ENCODE measurements at places on chromosomes 4 and X.

DNA sequence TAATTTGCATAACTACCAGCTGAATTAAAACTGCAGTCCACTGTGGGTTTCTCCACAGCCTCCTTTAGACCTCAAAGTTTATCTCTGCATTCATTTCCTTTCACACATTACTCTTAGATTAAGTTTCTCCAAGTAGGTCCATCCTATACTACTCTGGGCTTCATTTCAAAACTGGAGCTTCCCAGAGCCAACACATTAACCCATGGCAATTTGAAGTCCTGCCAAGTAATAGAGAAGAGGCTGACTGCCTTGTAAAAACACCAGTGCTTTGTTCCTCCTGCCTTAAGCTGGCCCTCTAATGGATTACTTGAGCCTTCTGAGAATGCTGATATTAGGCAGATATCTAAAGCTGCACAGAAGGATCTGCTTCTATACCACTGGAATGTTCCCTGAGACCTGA lies 997.2 kb upstream of the SLIT2 start:
- DNase-seq = peak; percentile 68

GRCh38 chrX:21993265-21993664 lies 38.9 kb upstream of the PHEX start:
- no peak for DNase-seq

DNA sequence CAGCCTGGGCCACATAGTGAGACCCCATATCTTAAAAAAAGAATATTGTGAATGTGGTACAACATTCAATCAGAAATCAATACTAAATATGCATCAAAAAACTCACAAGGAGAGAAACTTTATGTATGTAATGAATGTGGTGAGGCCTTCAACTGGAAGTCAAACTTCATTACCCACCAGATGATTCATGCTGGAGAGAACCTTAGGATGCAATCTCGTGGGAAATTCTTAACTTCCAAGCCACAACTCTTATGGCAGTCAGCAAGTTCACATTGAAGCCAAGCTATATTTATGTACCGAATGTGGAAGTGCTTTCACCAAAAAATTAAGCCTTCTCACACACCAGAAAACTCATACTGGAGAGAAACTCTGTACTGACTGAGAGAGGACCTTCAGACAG lies 84.5 kb upstream of the UXT start:
- DNase-seq = peak; percentile 26

GRCh38 chrX:107154787-107155620 lies 36.4 kb upstream of the RBM41 start:
- peak; percentile 48 for DNase-seq

GRCh38 chr4:54959651-54960116 lies 165.7 kb downstream of the KDR start:
- DNase-seq = peak; percentile 47

- DNase-seq = no peak
These were observed 240.5 kb downstream of the TENM3 start for GRCh38 chr4:182483685-182484084.

- no peak for DNase-seq
These were observed 38.9 kb downstream of the DDX60L start for GRCh38 chr4:168441412-168441811.

All from fibroblast of lung (primary cell).